DMS153 (cell line): ENCODE measurements at places on chromosomes 1 and 21.

GRCh38 chr1:119774746-119775490 is 6.2 kb upstream of the HMGCS2 start:
- no peak for DNase-seq

DNA sequence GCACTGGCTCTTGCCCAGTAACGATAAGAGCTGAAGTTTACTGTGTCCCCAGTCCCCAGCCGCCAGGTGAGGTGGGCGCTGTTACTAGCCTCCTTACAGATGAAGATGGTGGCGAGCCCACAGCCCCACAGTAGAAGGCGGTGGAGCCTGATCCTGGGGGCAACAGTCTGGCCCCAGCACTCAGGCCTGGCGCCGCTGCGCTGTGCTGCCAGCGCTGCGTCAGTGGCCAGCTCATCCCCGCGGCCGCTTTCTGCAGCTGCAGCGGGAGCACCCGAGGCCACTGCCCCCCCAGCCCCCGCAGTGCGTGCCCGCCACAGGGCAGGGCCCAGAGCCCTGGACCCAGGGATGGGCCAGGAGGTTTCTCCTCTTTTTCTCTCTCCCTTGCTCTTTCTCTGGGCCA is 13.3 kb downstream of the H6PD start:
- no peak for DNase-seq

GRCh38 chr1:117512728-117513321 is 93.0 kb upstream of the TENT5C start:
- no peak for DNase-seq

DNA sequence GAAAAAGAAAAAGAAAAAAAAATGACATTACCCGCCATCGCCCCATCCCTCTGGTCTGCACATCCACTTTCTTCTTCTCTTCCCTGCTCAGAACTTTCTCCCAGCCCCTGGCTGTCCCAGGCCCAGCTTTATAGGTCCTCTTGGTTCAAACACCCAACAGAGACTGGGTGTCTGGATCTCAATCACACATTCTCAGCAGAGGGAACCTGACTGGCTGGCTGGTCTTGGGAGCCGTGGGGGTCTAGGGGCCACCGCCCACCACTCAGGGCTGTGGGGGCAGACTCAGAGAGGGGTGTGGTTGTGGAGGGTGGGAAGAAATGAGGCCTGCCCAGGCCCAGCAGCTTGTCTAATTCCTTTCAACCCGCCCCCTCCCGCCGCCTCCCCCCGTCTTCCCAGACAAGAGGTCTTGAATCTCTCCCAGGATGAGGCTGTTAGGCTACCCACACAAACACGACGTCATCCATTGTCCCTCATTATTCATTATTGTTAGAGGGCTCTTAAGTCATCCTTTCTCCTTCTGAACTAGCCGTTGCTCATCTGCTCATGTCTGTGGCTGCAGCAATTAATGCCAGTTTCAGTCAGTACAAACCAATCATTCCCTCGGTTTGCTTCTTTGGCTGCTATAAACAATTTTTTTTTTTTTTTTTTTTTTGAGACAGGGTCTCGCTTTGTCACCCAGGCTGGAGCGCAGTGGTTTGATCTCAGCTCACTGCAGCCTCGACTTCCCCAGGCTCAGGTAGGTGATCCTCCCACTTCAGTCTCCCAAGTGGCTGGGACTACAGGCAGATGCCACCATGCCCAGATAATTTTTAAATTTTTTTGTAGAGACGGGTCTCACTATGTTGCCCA is 40.6 kb upstream of the CLIC4 start:
- peak; percentile 74 for DNase-seq

GRCh38 chr1:8284127-8284526 is 33.8 kb upstream of the SLC45A1 start:
- DNase-seq: no peak

DNA sequence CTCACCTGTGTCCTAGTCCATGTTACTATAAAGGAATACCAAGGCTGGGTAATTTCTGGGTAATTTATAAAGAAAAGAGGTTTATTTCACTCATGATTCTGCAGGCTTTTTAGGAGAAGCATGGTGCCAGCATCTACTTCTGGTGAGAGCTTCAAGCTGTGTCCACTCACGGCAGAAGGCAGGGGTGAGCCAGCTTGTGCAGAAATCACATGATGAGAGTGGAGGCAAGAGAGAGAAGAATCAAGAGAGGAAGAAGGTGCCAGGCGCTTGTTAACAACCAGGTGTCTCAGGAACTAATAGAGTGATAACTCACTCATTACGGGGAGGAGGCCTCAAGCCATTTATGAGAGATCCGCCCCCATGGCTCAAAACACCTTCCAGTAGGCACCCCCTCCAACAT is 67.5 kb upstream of the CD34 start:
- no peak for DNase-seq

DNA sequence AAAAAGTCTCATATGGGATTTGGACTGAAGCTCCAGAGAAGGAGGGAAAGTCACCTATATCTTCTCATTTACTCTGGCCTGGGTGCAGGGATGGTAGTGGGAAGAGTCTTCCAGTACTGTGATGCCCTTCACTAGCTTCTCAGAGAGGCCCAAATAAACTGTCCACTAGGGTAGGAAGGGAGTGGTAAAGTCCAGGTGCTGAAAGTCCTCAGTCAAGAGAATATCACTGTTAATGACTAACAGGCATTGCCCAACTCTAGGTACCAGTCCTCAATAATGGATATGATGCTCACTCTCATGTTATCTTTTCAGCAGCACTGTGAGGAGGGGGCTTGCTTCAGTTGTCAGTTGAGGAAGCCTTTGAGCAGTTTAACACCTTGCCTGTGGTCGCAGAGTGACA is 64.0 kb downstream of the LHX8 start:
- no peak for DNase-seq

- DNase-seq: no peak
Observed at GRCh38 chr1:80211691-80212380, 1205.3 kb upstream of the ADGRL4 start.

DNA sequence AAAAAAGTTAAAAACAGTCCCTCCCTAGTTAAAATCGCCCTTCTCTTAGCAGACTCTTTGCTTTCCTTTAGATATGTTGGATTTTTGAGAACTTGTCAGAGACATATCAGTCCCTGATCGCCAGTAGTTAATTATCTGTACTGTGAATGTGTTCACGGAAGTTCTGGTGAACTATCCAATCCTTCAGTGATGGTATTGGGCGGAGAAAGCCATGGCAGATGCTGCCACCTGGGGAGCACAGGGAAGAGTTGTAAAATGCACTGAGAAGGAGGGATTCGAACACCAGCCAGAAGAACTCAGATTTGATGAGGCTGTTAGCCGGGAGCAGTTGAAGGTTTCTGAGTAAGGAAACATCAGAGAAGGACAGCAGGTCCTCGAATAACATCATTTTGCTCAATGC is 17.5 kb upstream of the KIF14 start:
- DNase-seq: no peak

DNA sequence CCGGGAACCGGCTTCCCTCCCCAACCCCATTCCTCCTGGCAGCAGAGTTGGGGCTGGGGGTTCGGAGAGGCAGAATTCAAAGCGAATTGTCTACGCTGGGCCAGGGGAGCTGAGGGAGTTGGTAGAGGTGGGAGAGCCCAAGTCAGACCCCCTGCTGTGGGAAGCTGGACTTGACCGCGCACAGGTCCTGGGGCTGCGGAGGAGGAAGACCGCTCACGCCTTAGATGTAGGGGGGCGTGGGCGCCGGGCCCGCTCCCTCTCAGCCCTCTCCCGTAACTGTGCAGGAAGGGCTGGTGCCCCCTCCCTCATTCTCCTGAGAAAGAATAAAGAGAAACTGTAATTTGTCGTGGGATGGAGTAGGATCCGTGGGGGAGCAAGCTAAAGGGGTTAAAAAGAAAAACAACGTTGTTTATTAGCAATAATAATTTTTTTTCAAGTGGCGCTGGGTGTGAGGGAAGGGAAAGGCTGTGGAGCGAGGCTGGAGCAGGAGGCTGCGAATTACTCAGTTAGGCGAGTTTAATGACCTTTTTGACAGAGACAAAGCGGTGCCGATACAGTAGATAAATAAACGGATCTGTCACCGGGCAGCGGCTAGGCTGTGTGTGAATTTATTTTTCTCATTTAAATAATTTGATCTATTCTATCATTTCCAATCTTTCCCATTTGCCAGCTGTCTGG is 838 bp upstream of the GRIK3 start:
- DNase-seq: peak; percentile 46

GRCh38 chr1:29632806-29633615 is 396.7 kb downstream of the PTPRU start:
- DNase-seq: no peak

GRCh38 chr1:234260578-234260977 is 112.7 kb upstream of the COA6 start:
- DNase-seq: no peak

- DNase-seq: no peak
Observed at GRCh38 chr21:34836933-34837505, 168.2 kb downstream of the CLIC6 start.

DNA sequence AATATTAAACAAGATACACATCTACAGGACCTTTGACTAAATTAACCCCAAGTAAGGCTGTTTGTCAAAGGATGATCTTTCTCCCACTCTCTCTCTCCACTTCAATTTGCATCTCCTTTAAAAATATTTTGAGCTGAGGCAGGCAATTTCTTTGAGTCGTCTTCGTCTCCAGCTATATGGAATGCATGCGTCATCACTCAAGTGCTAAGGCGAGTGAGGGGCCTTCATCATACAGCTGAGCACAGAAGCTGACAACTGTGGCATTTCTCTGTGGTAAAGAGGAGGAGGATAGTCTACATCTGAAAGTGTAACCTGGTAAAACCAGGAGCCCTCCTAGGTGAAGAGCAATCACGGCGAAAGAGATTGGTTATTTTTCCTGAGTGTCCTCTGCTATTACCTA is 7.6 kb downstream of the EPHX4 start:
- DNase-seq: no peak

- DNase-seq: no peak
Observed at GRCh38 chr1:183730886-183731573, 73.9 kb upstream of the RGL1 start.

GRCh38 chr1:1832820-1833219 is 54.5 kb upstream of the NADK start:
- DNase-seq: no peak

- DNase-seq: peak; percentile 72
Observed at GRCh38 chr1:46446646-46447498, 42.8 kb upstream of the DMBX1 start.

DNA sequence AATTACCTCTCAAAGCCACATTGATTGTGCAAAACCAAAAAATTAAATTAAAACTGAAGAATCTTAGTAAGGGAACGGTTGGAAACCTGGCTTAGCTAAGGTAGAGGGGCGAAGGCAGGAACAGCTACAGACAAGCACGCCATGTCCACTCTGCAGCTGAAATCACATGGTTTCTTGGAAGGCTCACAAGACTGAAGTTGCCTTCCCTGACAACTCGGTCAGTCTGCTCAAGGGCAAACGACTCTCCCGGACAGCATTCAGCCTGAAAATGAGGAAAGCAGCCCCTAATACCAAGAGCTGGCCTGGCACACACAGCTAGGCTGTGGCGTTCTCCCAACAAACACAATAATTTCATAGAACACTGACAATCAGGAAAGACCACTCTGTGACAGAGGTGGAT is 22.7 kb upstream of the BECN2 start:
- no peak for DNase-seq

- no peak for DNase-seq
Observed at GRCh38 chr1:55957276-55957675, 622.1 kb downstream of the PLPP3 start.

- DNase-seq: peak; percentile 73
Observed at GRCh38 chr1:239322369-239322768, 64.0 kb upstream of the CHRM3 start.

DNA sequence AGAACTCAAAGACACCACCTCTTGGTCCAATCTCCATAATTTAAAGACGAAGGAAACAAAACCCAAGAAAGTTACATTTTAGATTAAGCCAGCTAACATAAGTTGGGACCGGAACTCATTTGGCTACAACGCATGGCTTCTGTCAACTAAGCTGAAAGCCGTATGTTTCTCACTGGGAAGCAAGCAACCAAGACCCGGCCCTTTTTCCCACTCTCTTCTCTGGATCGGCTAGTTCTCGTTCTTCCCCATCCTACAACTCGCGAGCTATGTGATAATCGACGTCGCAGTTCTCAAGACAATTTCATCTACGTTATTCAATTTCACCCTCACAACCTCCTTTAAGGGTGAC is 601 bp downstream of the CCT8 start:
- no peak for DNase-seq

GRCh38 chr1:46030876-46031660 is 101.4 kb downstream of the PIK3R3 start:
- no peak for DNase-seq

DNA sequence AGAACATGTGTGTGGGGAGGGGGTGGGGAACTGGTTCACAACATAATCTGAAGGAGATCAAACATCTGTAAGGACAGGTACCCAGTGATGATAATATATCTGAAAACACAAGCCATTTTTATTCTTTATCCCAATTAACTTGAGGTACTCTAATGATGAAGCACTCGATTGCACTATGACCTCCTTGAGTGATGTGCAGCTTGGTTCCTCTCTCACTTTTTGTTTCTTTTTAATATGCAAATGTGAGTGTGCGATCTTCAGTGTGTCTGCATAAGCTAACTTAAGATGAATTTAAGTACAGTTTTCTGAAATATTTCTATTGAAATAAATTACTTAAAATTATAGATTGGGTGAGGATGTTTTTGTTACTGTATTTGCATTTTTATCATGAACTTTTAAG is 50.6 kb upstream of the ANGPTL1 start:
- DNase-seq: no peak

DNA sequence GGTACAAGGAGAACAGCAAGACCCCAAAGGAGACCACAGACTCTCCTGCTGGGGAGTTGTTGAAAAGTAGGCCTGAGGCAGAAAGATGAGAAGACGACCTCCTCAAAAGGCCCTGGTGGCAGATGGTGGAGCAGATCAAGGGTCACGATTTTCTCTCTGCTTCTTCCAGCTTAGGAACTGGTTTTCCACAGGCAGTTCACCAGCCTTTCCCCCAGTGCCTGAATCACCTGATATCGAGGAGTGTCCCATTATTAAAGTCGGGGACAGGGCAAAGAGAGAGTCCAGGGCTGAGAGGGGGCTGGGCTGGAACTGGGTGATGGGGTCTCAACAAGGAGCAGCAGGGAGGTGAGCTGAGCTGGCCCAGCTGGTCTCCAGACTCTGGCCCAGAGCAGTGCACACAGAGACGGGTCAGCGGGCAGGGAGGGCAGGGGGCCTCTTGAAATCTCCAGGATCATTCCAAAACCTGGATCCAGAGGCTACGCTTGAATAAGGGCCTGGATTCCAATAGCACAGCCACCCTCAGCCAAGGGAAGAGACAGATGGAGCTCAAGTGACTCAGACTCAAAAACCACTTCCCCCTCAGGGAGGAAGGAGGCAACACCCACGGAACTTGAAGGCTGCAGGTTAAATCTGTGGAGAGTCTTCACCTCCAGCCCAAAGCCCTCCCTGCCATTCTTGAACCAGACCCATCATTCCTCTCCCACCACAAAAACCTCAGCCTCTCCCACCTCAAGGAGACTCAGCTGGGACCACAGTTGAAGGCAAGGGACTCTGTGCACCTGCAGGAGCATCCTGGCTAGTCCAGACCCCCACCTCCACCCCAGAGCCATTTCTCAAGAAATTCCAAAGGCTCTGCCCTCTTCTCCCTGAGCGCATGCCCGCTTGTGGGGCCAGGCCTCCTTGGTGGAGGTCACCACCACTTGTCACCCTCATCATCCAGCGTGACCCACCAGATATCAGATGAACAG is at the start of gene S100A5:
Gene S100A5 (minus strand): TSS at position 541 of the 968 bp plus-strand sequence. CDS start 743 bp downstream, outside the sequence.
- DNase-seq: no peak
